ENCODE measurements at places on chromosomes 4 and X.

DNA sequence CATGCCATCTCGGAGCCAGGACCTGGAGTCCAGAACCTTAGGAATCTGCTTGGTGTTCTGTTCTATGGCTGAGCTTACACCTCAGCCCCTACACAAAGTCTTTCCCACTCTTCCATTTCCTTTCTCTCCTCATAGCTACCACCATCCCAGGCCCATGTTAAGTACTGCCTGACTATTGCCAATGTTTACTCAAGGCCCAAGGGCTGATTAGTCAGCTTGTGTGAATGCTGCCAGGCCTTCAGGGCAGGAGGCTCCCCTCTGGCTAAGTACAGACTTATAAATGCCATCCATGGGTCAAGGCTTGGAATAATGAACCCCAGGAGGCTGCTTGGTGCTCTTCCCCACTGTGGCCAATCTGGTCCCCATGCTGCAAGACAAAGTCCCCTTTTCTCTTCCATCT lies 411.6 kb upstream of the MAGEB18 start:
- DNase-seq: no peak

- no peak for DNase-seq
Observed at GRCh38 chr4:185542626-185543315, 7.5 kb upstream of the PDLIM3 start.

- no peak for DNase-seq
Observed at GRCh38 chr4:87739494-87739893, 59.9 kb upstream of the IBSP start.

DNA sequence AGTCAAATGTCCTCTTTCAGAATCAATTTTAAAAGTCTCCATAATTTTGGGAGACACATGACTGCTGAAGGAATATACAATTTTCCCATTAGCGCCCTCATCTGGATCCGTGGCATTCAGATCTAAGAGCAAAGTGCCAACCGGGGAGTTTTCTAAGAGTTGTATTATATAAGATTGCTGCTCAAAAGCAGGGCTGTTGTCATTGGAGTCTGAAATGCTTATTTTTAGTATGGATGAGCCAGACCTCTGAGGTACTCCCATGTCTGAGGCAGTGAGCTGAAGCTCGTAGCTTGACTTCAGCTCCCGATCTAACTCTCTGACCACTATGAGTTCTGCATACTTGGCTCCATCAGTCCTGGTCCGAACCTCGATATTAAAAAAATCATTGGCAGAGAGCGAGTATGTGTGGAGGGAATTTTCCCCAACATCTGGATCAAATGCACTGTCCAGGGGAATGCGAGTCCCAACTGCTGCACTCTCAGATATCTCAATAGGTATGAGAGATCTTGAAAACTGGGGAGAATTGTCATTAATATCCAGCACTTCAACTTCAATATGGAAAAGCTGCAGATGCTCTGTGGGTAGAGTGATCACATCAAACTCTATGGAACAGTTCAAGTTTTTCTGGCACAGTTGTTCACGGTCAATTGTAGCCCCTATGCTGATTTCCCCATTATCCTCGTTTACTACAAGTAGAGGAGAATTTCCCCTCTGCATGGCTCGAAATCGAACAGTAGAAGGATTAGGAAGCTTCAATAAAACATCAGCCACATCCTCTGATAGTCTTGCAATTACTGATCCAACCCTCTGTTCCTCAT lies 917 bp downstream of the PCDH18 start:
- no peak for DNase-seq

DNA sequence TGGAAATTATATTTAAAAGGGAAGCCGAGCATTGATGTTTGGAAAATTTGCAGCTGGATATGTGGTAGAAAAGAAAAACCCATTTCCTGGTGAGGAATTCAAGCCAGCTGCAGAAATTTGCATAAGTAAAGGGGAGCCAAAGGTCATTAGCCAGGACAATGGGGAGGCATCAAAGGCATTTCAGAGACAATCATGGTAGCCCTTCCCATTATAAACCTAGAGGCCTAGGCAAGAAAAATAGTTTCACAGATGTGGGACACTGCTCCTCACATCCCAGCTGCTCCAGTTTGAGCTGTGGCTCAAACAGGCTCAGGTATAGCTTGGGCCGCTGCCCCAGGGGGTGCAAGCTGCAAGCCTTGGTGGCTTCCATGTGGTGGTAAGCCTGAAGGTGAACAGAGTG lies 35.8 kb downstream of the NAP1L3 start:
- no peak for DNase-seq

DNA sequence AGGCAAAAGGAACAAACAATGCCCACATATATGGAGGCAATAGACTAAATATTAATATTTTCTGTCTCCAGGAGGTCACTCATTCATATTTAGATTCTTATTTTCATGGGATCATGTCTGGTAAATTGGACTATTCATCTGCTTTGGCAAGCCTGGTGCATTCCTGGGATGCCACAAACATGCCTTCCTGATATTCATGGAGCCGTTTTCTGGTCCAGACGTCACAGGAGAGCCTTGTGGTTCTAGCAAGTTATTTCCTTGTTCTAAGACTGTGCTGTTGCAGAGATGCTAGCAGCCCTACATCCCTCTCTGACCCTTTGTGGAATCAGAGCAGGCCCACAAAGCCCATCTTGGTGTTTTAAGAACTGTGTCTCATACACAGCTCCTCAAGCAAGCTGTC lies 16.1 kb upstream of the EXOSC9 start:
- no peak for DNase-seq

DNA sequence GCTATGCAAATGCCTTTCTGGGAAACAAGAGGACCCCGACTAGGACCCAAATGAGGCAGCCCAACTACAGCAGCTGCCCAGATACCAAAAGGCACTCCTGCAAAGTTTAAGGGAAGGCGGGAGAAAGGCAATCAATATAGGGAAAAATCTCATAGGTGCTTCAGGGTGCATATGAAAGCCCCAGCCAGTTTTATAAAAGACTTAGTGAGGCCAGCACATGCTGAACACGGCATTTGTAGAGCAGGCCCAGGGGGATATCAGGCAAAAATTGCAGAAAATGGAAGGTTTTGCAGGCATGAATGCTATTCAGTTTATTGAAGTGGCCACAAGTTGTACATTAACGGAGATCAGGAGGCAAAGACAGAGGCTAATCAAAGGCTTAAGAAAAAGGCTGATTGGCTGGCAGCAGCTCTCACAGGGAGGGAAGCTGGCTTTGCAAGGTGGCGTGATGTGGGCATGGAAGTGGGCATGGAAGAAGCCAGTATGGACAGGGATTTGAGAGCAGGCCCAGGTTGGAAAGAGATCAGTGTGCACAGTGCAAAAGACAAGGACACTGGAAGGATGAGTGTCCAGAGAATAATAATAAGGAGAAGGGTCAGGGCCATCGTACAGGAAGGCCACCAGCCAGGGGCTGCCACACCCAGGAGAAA lies 37.7 kb upstream of the UGT2B7 start:
- no peak for DNase-seq

- DNase-seq: no peak
Observed at GRCh38 chr4:79212311-79212710, 113.5 kb downstream of the NAA11 start.

DNA sequence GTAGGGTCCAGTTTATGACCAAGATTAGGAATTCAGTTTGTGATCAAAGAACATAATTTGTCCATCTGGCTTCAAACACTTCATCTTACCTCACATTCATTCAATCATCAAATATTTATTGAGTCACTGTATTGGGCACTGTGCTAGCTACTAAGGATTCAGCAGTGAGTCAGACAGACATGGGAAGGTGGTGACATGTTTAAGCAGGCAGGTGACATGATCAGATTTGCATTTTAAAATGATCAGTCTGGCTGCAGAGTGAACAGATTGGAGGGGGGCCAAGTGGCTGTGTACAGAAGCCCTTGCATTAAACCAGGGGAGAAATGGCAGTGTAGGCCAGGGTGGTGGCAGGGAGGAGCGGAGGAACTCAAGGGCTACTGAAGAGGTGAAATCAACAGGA lies 25.1 kb upstream of the APLN start:
- no peak for DNase-seq

DNA sequence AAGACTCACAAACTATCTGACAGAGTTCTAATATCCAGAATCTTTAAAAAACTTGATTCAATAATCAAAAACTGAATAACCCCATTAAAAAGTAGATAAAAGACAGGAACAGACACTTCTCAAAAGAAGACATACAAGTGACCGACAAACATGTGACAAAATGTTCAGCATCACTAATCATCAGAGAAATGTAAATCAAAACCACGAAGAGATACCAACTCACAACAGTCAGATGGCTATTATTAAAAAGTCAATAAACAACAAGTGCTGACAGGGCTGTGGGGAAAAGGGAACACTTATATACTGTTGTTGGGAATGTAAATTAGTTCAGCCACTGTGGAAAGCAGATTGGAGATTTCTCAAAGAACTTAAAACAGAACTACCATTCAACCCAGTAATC lies 138.1 kb upstream of the RASGEF1B start:
- DNase-seq: no peak

DNA sequence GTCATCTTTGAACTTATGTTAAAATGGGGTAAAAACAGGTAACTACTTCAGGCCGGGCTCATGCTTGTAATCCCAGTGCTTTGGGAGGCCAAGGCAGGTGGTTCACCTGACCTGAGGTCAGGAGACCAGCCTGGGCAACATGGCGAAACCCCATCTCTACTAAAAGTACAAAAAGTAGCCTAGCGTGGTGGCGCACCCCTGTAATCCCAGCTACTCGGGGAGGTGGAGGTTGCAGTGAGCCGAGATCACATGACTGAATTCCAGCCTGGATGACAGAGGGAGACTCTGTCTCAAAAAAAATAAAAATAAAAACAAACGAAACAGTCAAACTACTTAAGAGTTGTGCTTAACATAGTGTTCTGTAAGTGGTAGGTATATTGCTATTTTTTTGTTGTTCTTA lies 2.5 kb downstream of the DDX3X start:
- DNase-seq: no peak

- peak; percentile 3 for DNase-seq
Observed at GRCh38 chrX:109635146-109635545, 10.2 kb upstream of the KCNE5 start.

- no peak for DNase-seq
Observed at GRCh38 chrX:123990169-123990568, 28.7 kb downstream of the STAG2 start.

- DNase-seq: no peak
Observed at GRCh38 chr4:40309250-40309774, 25.8 kb upstream of the CHRNA9 start.

GRCh38 chr4:142009751-142010150 lies 373.4 kb downstream of the IL15 start:
- no peak for DNase-seq

DNA sequence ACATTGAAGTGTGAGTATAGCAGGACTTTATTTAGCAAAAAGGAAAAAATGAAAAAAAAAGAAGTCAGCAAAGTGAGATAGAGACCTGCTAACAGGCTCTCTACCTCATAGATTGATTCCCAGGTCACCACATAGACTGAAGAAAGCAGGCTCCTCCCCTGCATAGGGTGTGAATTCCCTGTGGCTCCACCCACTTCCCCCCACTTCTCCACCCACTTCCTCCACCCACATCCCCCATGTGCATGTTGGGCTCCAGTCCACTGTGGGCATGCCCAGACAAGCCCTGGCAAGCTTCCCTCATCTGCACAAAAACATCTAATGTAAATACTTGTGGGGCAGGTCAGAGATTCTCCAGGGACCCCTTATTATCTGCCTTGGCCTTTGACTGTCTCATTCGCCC lies 97.8 kb downstream of the TMEM47 start:
- DNase-seq: no peak

GRCh38 chr4:55437823-55438222 lies 42.1 kb downstream of the TMEM165 start:
- no peak for DNase-seq

- DNase-seq: no peak
Observed at GRCh38 chr4:122826553-122827257, at the start of gene FGF2. Gene FGF2 (plus strand): TSS chr4:122826831. CDS start chr4:122827175, 344 bp downstream.

GRCh38 chrX:110026099-110026844 lies 23.4 kb downstream of the TMEM164 start:
- no peak for DNase-seq

DNA sequence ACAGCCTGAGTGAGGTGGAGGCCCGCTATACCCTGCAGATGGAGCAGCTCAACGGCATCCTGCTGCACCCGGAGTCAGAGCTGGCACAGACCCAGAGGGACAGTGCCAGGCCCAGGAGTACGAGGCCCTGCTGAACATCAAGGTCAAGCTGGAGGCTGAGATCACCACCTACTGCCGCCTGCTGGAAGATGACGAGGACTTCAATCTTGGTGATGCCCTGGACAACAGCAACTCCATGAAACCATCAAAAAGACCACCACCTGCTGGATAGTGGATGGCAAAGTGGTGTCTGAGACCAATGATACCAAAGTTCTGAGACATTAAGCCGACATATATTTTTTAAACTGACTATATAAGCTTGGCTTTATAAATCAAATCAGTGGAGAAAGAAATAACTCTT lies 73.3 kb upstream of the HHIP start:
- DNase-seq: no peak

DNA sequence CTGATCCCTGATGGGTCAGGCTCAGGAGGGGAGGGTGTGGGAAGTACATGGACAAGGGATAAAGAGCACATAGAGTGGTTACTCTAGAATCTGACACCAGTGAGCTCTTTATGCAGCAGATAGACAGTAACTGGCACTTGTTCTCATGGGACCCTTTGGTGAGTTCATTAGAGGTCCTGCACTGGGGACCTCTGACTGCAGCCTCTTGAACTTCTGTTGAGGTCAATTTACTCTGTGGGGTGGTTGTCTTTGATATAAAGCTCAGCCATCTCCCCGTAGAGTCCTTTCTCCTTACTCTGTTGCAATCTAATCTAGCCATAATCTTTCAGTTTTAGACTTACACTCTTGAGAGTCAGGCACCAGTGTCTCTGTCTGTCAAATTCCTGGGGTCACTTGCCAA lies 222.4 kb downstream of the GPAT3 start:
- no peak for DNase-seq

DNA sequence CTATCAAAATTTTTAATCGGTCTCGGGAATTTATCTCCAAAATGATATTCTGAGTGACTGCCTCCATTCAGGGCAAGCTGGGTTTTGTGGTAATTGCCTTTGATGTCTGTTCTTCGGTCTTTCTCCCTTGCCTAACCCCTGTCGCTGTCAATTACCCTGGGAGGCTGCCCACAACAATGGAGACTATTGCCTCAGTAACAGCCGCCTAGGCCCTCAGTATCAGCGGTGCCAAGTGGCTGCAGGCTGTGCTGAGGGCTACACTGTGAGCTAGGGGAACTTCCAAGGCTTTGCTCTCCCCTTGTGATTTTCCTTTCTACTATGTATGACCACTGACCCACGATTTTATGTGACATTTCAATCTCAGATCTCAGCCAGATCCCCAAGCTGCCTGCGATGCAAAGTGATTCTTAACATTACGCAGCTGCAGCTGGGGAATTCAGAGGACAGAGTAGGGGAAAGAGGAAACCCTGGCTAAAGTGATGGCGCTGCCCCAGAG lies 36.3 kb upstream of the REST start:
- no peak for DNase-seq

- no peak for DNase-seq
Observed at GRCh38 chrX:17030580-17031270, 84.3 kb downstream of the REPS2 start.

DNA sequence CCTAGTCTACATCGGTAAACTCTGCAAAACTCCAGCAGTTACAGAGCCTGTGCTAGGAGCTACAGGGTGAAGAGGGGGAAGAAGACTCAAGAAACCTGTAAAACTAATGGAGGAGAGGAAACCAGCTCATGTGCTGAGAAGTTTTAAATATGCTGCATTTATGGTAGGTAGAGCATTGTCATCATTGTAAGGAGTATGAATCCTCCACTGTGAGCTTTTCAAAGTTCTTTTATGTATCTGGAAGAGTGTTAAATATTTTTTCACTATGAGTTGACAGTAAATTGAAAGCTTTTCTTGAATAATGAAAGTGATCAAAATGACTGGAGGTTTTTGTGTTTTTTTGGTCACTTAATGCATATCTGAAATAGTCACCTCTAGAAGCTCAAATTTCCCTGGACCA lies 46.2 kb downstream of the SEPTIN11 start:
- DNase-seq: no peak

Data from NCI-H526 treated with DMSO at 0.1 percent for 48 hours (cell line).